Activated T-helper 1 cell treated with anti-CD3 and anti-CD28 coated beads, Interleukin-2, amount 50 U/mL, for 16 hours (primary cell): ENCODE measurements at places on chromosomes 3 and 15.

- no peak for DNase-seq
Measured at GRCh38 chr15:39953521-39953920, 19.6 kb downstream of the EIF2AK4 start.

GRCh38 chr3:32564195-32564594 is 6.5 kb downstream of the DYNC1LI1 start:
- no peak for DNase-seq

DNA sequence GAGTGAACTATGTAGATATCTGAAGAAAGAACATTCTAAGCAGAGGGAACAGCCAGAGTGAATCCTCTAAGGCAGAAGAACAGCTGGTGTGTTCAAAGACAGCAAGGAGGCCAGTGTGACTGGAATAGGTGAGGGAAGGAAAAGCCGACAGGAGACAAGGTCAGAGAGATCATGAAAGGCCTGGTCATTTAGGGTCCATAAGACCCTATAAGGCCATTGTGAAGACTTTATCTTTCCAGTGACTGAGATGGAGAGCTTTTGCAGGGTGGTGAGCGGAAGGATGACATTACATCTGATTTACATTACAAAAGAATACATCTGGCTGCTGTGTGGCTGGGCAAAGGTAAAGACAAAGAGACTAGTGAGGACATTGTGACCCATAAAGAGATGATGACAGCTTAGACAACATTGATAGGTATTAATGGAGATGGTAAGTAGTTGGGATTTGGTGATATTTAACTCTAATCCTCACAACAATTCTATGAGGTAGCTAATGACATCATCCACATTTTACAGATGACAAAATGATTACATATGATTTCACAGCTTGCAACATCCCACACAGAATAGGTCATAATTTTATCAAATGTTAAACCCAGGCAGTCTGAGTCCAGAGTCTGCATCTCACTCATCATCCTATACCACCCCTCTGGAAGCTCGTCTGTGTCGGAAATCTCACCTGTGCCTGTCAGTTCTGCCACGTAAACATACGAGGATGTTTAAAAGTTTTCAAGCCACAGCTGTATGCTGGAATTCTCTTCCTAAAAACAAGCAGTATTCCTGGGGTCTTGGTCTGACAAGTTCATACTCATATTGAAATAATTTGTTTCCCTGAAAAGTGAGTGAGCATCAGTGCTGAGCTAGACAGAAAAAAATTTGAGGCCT is 70.2 kb upstream of the PIK3R4 start:
- no peak for DNase-seq

GRCh38 chr3:177483182-177483967 is 286.1 kb upstream of the TBL1XR1 start:
- no peak for DNase-seq

DNA sequence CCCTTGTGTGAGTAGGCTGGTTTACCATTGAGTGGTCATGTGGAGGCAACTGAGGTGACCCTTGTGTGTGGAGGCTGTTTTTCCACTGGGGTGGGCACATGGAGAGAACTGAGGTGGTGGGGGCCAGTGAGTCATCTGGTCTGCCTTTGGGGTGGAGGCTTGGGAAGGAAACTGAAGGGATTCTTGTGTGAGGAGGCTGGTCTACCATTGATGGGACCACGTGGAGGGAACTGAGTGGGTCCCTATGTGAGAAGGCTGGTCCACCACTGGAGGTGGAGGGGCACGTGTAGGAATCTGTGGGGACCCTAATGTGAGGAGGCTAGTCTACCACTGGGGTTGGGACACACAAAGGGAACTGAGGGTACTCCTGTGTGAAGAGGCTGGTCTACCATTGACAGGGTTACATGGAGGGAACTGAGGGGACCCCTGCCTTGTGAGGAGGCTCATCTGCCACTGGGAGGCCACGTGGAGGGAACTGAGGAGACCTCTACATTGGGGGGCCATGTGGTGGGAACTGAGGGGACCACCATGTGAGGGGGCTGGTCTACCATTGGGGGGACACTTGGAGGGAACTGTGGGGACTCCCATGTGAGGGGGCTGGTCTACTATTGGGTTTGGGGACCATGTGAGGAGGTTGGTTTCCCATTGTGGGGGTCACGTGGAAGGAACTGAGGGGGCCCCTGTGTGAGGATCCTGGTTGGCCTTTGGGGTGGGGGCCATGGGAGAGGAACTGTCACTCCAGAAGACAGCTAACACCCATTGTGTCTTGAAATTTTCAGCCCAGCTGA is 164.5 kb downstream of the WNT7A start:
- no peak for DNase-seq

- DNase-seq = no peak
Measured at GRCh38 chr3:72006631-72007556, 221.9 kb upstream of the PROK2 start.

- DNase-seq = no peak
Measured at GRCh38 chr3:108391917-108392593, 95.7 kb downstream of the HHLA2 start.

GRCh38 chr3:24981309-24981708 is 446.8 kb upstream of the RARB start:
- no peak for DNase-seq

DNA sequence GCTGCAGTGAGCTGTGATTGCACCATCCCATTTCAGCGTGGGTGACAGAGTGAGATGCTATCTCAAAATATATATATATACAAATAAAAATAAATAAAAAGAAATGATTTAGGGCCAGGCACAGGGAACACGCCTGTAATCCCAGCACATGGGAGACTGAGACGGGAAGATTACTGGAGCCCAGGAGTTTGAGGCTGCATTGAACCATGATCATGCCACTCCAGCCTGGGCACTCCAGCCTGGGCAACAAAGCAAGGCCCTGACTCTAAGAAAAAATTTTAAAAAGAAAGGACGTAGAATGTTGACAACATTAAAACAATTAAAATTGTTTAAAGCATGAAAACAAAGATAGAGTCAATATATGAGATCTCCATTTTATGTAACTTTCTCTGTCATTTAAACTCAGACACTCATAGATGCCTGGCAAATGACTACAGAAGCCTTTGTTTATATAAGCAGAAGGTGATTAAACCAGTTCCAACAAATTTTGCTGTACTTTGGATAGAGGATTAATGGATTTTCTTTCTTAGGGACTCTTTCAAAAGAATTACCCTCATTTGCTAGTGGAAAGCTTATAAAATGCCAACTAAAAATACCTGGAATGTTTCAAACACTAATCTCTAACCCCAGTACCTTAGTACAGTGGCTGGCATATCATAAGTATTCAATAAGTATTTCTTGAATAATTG is 10.7 kb upstream of the TRPM7 start:
- DNase-seq = no peak
